ENCODE measurements at places on chromosomes 6 and 20. TPM values are rescaled to one million over a fixed set of nuclear protein-coding genes. Genes with fewer than 3 reads are reported as not detected.

The EPPIN gene
- total RNA-seq, result not detected

The GTPBP2 gene
- 93.0 TPM for total RNA-seq

The WFDC5 gene
- not detected for total RNA-seq

The CRISP3 gene
- not detected for total RNA-seq

The C2 gene
- 1.5 TPM for total RNA-seq

The FAM83B gene
- total RNA-seq, result not detected

The BPIFA1 gene
- not detected for total RNA-seq

The GTSF1L gene
- 0.23 TPM for total RNA-seq

The TSBP1 gene
- not detected for total RNA-seq

The SIRPB2 gene
- total RNA-seq, result not detected
